ENCODE measurements at places on chromosomes 6 and 20. TPM values are rescaled to one million over a fixed set of nuclear protein-coding genes. Genes with fewer than 3 reads are reported as not detected.

Gene TMEM217
- total RNA-seq, result 4.0 TPM

Gene TMEM244
- total RNA-seq, result not detected

Gene GMEB2
- total RNA-seq, result 10.9 TPM

Gene COL19A1
- not detected for total RNA-seq

Gene NMBR
- under 0.01 TPM for total RNA-seq

Gene WFDC12
- total RNA-seq, result not detected

Gene CLDN20
- total RNA-seq, result not detected

Gene FITM2
- total RNA-seq, result 8.6 TPM

Gene GJA10
- not detected for total RNA-seq

Gene AGER
- total RNA-seq, result 0.50 TPM

Gene ESF1
- 13.2 TPM for total RNA-seq

Gene MAFB
- total RNA-seq, result 7.7 TPM

Gene LZTS3
- 6.1 TPM for total RNA-seq

Gene E2F1
- total RNA-seq, result 2.1 TPM

Gene SLC22A16
- total RNA-seq, result under 0.01 TPM

Gene FAM83B
- total RNA-seq, result under 0.01 TPM

Gene ACTL10
- total RNA-seq, result 2.0 TPM

Gene HMGN4
- 111 TPM for total RNA-seq

Gene WFDC5
- not detected for total RNA-seq

Gene MOCS3
- 9.2 TPM for total RNA-seq

Gene ULBP2
- total RNA-seq, result 1.8 TPM

Gene DNAAF9
- 11.8 TPM for total RNA-seq
